Stimulated activated CD8-positive, alpha-beta memory T cell treated with anti-CD3 and anti-CD28 coated beads, Interleukin-15, amount 100 ng/mL, for 48 hours (primary cell): ENCODE measurements at places on chromosomes 2 and 18.

- DNase-seq = no peak
These were observed 11.7 kb downstream of the GPR75 start for GRCh38 chr2:53848062-53848461.

DNA sequence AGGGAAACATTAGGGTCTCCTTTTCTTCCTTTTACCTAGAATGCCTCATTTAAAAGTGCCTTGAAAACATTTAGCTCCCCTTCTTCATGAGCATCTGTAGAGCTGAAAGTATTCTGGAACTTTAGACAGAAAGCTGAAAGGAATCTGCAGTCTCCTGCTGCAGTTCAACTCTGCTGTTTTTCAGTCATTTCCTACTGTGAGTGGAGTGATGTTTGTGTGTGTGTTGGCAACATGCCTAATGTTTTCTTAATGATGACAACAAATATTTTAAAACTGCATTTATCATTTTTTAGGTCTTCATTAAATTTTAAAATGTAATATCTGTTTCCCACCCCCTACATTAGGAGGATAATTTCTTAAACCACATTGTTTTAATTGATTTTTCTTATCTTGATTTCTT, 66.6 kb downstream of the TWSG1 start:
- no peak for DNase-seq

- no peak for DNase-seq
These were observed 82.1 kb downstream of the EIF2AK3 start for GRCh38 chr2:88545118-88545517.

- no peak for DNase-seq
These were observed 65.0 kb upstream of the IKZF2 start for GRCh38 chr2:213216461-213216860.

- no peak for DNase-seq
These were observed 48.9 kb upstream of the IL1R2 start for GRCh38 chr2:101942851-101943250.

DNA sequence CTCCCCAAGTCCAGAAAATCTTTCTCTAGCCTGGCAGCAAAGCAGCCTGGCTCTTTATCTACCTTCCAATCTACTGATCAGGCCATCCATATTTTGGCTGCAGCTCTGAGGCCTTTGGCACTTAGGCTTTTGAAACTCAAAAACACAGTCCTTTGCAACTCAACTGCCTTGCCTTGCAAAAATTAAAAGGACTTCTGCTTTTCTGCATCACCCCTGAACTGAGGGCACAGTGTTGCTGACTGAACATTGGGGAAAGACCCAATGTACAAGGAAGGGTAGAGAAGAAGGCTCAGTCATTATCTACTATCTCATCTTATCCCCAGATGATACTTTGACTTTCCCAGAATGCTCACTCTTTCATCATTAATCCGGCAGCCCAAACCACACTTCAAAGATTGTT, 625.5 kb downstream of the ARHGAP15 start:
- DNase-seq = no peak

DNA sequence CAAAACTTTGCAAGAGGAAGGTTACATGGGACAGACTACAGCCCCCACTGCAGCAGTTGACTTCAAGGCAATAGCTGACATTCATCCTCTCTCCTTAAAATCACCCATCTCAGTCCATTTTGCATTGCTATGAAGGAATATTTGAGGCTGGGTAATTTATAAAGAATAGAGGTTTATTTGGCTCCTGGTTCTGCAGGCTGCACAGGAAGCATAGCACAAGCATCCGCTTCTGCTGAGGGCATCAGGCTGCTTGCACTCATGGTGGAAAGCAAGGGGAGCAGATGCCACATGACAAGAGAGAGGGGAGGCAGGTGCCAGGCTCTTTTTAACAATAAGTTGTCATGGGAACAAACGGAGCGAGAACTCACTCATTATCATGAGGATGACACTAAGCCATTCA, 646.0 kb downstream of the ZEB2 start:
- no peak for DNase-seq

DNA sequence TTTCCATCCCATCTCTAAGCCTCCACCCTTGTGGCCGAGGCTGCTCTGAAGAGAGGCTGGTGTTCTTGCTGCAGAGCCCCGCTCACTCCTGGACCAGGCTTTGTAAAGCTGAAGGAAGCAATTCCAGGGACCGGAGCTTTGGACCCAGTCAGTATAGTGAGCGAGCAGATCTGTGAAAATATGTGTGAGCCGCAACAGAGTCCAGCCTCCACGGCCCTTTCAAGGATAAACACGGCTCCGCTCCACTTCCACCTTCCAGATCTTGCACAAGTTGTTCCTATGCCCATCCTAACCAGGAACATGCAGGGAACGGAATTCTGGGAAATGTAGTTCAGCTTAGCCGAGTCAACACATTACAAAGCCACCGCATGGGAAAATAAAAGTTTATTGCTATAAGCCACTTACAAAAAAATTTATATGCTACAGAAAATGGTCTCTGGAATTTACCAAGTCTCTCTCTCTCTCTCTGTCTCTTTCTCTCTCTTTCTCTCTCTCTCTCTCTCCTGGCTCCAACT, 151.7 kb upstream of the ZNF521 start:
- no peak for DNase-seq

- DNase-seq = no peak
These were observed 7.4 kb upstream of the B3GNT7 start for GRCh38 chr2:231387904-231388724.

DNA sequence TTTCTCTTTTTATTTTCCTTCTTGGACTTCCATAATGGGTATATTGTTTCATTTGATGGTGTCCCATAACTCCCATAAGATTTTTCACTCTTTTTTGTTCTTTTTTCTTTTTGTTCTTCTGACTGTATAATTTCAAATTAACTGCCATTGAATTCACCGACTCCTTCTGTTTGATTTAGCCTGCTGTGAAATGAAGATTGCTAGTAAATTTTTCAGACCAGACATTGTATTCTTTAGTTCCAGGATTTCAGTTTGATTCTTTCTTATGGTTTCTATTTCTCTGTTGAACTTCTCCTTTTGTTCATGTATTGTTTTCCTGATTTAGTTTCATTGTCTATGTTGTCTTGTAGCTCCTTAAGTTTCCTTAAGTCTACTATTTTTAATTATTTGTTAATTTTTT, 87.6 kb upstream of the SPOPL start:
- no peak for DNase-seq

GRCh38 chr2:234536178-234536965, 39.5 kb upstream of the ARL4C start:
- no peak for DNase-seq

DNA sequence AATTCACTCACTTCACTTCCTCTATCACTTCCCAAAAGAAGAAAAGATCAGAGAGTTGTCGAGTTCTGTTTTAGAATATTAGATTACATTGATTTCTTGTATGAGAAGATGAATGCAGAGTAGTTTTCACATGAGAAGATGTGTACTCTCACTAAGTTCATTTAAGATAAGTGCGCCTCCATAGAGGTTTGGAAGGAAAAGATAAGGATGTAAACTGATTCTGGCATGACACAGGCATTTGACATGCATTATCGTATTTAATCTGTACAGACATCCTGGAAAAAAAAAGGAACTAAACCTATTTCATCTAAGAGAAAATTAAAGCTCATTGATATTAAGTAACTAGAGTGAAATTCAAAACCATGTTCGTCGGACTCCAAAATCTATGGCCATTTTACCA, 152.2 kb upstream of the CRIM1 start:
- no peak for DNase-seq

DNA sequence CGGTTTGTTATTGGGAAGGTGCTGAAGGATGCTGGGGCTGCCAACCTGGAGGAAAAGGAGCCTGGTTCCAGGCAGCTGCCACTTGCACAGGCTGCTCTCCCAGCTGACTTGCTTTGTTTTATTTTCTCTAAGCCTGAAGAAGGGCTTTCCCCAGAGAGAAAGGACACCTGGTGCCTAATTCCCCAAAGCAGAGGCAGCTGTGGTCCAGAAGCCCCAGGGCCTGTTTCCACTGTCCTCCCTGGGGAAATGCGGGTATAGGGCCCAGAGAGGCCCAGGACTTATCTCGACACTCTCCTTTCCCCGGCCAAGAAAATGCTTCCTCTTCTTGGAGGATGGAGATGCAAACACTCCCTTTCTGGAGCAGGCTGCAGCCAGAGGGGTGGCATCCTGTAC, 30.1 kb downstream of the INO80C start:
- DNase-seq = no peak

DNA sequence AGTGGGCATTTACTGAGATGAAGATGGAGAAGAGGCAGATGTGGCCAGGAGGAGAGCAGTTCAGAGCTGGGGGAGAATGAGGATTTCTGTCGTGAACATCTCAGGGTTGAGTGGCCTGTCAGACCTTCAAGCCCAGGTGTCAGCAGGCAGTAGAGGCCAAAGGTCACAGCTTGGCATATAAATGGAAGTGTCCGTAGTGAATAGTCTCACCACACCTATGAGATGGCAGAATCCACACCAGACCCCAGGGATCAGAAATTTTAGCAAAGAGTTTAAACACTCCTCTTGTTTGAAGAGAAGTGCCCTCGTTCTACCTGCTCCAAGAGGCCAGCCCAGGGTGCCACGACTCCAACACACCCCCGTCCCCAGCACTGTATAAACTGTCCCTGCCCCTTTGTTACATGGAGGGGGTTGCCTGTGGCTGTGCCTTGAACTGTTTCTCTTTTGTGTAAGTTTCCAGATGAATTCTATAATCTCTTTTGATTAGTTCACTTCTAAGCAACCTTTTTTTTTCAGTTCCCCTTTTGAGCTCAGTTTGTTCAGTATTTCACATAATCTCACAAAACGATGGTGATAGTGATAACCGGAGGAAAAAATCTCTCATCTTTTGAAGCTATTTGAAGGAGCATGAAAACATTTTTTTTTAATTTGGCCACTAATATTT, 69.0 kb upstream of the TTC39C start:
- no peak for DNase-seq

DNA sequence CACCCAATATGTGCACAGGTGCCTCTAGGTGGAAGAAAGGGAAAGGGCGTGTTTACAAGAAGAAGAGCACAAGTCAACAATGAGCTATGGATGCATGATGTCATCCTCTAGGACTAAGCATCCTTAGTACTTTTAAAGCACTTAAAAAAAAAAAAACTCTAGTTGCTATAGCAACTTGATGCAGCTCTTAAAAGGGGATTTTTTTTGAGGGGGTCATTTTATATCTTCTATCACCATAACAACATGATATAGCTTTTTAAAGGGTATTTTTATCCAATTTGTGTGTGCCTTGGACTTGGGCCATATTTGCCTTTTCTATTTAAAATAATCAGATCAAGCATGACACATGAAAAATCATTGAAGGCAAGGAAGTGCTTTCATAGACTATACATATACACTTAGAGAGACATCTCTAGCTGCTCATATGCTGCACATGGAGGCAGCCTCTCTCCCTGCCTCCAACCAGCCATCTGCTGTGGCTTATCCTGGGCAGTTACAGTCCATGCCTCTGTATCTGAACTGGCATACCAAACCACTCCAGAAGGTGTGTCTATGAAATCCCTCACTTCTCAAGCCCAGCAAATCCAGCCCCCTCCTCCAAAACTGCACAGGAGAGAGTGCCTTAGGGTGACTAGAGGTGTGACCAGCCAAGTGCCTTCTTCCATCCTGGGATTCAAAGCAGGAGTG, 165.4 kb downstream of the MSH2 start:
- no peak for DNase-seq

DNA sequence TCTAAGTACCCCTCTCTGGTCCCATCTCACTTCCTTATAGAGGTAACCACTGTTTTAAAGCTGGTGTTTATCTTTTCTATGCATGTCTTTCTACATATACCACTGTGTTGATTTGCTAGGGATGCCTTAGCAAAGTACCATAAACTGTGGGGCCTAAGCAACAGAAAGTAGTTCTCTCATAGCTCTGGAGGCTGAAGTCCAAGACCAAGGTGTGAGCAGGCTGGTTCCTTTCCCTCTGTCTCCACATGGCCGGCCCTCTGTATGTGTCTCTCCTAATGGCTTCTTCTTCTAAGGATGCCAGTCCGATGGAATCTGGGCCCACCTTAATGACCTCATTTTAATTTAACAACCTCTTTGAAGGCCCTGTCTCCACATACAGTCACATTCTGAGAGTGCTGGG, 40.8 kb upstream of the ROCK2 start:
- DNase-seq = no peak

DNA sequence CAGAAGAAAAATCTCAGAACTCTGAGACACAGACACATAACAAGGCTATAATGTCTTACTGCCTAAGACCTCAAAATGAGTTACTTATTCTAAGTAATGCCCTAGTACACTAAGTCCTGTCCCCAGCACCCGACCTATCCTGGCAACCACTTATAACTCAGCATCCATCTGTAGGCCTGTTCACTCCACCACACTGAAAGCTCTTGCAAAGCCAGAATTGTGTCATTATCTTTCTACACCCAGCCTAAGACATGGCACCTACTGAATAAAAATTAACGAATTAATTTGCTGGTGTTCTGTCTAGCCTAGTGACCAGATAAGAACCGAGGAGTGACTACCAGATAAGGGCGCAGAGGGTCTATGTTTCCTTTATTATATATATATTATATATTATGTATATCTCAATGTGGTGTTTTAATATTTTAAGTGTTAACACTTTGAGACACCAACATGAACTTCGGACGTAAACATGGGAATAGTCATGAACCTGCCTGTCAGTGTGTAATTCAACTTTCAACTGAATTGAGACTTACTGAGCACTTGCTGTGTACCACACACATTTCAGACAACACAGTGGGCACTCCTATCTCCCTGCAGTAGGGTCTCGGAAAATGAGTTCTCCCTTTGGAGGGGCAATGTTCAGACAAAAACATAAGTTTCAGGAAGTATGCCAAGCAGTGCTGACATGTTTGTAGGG, 27.7 kb downstream of the TMEM131 start:
- DNase-seq = no peak

DNA sequence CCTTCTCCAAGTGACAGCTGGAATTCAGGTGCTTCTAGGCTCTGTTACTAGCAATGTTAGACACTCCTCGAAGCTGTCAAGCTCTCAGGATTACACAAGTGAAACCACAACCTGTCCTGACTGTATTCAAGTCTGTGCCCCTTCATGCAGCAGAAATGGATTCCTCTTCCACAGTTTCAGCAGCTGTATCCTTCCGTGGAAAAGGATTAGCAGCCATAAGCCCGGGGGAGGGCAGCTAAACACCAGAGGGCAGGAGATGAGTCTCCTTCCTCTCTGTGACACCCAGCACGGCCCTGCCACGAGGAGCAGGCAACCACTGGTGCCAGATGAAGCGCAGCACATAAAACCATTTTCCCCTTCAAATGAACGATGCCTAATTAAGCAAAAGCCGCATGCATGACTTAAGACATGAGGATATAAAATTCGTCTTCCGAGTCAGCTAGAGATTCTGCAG, 1.2 kb downstream of the ST3GAL5 start:
- DNase-seq = peak; percentile 26

GRCh38 chr2:216974321-216975302, 114.7 kb upstream of the TNP1 start:
- DNase-seq = no peak

GRCh38 chr18:69035756-69036155, 237.9 kb downstream of the CCDC102B start:
- DNase-seq = no peak
